Left hindlimb (tissue), 1 donor: ENCODE measurements at places on chromosomes 5 and 9.
A peak's percentile ranks its signal among the peaks of the same experiment; 100 is the strongest.

DNA sequence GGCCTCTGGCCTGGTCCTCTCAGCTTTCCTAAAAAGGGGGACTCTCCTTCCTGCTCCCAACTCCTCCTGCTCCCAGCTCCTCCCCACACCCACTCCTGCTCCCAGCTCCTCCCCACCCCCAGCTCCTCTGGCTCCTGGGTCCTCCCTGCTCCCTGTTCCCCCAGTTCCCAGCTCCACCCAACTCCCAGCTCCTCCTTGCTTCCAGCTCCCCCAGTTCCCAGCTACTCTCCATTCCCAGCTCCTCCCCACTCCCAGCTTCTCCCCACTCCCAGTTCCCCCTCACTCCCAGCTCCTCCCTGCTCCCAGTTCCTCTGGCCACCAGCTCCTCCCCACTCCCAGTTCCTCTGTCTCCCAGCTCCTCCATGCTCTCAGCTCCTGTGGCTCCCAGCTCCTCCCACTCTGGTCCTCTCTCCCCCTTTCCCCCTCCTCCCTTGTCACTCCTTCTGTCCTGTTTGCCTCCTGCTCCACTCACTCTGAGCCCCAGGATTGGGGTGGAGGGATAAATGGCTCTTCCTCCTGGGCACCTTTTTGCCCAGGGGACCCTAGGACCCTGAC, 75.7 kb downstream of the KCNT1 start:
- no peak for DNase-seq

GRCh38 chr9:136856541-136857141, 4.5 kb downstream of the MAMDC4 start:
- peak; percentile 37 for DNase-seq

DNA sequence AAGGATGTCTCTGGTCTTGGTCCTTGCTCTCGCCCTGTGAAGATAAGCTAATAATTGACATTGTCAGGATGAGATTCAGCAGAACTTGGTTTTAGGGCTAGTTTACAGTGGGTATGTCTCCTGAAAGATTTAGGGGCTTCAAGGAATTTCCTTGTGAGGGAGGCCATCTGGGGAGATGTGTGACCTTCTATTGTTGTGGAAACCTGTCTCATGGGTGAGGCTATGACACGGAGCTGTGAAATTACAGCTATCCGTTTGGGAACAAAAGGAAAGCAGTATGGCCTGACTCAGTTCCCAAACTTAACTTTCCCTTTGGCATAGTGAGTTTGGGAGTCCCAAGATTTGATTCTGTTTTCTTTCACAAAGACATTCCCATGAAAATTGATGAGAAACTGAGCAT, 142.0 kb downstream of the PARP8 start:
- no peak for DNase-seq

DNA sequence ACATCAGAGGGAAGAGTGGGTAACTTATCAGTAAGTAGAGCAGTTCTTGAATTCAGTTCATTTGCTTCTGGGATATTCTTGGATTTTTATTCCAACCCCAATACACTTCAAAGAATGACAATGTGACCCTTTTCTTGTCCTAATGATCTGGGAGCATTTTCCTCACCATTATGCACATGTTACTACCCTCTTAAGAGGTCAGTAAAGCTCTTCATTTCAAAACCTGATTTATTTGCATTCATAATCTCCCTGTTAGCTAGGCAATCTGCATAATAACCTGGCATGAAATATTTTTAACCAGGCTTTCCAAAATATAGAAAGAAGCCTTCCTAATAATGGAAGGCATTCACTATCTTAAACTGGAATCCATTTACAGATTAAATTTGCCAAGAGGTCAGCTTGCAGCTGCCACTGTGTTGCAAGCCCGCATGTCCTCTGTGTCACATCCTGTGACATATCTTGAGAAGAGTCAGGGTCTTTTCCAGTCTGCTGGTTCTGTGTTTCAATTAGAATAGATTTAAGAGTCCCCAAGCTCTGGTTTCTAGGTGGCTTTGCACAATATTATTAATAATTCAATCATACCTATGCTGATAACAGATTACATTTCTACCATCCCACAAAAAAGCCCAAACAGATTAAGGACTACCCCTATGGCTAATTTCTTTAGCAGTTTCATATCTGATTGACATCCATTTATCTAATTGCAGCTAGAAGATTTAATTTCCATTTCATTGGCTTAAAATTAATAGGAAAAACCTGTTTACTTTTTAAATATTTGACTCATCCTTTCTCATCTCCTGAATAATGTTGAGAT, 30.9 kb upstream of the PPP2R2B start:
- DNase-seq = no peak

DNA sequence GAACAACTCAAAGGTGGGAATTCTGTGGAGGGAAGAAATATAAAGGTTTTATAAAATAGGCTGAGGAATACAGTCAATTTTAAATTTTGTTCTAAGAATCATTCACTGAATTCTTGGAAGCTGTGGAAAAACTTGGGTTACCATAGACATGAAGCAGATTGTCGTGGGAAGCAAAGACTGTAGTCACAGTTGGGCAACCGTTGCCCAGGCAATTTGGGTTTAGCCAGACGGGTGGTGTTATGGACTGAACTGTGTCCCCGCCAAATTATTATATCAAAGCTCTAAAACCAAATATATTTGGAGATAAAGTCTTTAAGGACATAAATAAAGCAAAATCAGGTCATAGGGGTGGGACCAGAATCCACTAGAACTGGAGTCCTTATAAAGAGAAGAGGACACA, 463.7 kb upstream of the CTNND2 start:
- no peak for DNase-seq

GRCh38 chr5:159774476-159775031, 141.7 kb upstream of the ADRA1B start:
- DNase-seq = no peak

DNA sequence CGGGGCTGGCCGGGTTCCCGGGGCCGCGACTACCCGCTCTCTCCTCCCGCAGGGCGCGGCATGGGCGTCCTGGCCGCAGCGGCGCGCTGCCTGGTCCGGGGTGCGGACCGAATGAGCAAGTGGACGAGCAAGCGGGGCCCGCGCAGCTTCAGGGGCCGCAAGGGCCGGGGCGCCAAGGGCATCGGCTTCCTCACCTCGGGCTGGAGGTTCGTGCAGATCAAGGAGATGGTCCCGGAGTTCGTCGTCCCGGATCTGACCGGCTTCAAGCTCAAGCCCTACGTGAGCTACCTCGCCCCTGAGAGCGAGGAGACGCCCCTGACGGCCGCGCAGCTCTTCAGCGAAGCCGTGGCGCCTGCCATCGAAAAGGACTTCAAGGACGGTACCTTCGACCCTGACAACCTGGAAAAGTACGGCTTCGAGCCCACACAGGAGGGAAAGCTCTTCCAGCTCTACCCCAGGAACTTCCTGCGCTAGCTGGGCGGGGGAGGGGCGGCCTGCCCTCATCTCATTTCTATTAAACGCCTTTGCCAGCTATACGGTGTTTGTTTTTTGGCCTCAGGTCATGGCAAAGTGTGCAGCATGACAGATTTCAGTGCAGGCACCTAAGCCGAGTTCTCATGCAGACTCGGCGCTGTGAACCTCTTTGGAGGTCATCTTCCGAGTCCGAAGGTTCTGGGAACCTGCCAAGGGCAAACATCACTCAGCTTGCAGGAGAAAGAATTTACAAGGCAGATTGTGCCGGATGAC, 516 bp downstream of the MRPL41 start:
- no peak for DNase-seq

- DNase-seq = no peak
Measured at GRCh38 chr5:9054821-9055589, 490.9 kb downstream of the SEMA5A start.

DNA sequence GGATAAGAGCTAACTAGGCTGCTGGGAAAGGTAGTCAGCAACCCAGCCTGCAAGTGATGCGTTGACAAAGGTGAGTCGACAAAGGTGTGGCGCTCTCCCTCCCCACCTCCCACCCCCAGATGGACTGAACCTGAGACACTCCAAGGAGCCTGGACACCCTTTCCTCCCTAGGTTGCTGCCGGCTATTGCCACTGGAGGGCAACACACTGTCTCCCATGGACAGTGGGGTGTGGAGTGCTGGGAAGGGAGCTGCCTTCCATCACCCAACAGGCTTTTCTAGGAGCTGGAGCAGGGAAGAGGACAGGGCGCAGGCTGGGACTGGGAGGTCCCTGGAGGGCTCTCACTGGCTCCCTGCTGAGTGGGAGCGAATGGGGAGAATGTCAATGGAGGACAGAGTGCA, 75.4 kb upstream of the ARAP3 start:
- DNase-seq = no peak

DNA sequence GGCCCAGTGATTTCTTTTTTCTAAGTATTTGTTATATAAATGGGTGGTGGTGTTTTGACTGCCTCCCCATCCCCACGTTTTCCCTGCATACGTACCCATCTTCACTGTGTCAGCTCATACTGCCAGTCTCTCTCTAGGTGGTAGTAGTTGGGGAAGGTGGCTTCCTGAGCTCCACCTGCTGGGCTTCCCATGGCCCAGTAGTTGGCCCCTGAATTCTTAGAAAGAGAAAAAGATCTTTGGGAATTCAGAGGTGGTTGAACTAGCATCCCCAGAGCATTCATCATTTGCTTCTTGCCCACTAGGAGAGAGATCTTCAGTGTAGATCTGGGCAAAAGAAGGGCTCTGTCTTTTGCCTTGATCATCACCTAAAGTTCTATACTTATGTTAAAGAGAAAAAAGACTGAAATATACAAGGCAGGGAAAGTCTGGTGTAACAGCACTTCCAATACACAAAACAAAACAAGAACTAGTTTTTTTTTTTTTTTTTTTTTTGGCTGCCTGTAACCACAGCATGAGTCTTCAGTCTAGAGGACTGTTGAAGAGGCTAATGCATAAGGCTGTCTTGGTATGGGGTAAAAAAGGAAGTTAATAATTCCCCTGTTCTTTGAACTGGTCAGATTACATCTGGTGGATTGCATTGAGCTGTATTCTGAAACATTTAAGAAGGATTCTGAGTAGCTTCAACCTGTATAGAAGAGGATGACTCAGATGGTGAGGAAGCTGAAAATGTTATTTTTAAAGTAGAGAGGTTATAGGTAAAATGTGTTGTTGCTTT, 128.7 kb downstream of the ATG10 start:
- no peak for DNase-seq

DNA sequence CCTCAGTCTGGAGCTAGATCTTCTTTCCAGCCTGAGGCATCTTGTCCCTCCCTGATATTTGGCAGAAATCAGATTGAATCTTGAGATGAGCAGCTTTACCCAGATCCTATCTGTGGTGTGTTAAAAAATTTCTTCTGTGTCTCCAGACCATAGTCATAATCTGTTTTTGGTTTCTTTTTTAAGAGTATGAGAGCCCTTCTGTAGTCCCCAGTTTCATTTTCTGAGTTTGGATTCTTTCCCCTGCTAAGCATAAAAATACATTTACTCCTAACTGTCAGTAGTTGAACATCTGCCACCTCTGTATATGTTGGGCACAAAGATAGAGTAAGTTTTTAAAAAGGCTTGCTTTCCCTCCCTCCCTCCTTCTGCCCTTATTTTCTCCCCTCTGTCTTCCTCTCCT, 137.7 kb downstream of the CNTLN start:
- DNase-seq = no peak

DNA sequence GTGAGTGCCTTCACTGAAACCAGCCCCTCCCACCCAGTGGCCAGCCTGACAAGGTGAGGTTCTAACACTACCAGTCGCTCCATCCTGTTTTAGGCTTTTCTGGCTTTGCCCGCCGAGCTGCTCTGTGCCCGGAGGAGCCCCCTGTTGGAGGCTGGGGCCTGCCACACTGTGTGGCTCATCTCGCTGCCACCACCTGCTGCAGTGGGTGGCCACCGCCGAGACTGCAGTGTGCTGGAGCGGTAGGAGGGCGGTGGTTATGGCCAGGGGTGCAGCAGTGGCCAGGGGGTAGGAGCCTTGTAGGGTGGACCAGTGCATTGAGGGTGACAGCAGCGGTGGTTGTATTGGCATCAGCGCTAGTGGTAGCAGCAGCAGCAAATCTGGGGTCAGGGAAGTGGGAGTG, 74.7 kb upstream of the PCAT7 start:
- no peak for DNase-seq

DNA sequence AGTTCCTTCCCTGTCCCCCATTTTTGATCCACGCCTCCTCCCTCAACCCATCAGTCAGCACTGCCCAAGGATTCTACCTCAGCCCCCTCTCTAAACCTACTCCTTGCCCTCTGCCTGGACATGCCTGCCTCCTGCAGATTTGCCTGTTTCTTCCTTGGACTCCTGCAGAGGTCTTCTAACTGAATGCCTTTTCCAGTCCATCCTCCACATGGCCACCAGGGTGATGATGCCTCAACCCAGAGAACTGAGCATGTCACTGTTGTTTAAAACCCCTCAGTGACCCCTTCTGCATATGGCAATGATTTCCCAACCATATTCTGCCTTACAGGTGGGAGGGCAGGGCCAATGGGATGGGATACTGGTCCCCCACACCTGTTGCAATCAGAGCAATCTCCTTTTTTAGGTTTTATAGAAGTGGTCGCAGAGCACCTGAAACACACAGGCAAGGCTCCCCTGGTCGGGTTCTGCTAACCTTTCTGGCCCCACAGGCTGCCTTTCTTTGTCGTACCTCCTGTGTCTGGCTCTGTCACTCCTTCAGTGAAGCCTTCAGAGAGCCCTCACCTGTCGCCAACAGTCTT, 9.3 kb downstream of the PHYKPL start:
- DNase-seq = no peak

DNA sequence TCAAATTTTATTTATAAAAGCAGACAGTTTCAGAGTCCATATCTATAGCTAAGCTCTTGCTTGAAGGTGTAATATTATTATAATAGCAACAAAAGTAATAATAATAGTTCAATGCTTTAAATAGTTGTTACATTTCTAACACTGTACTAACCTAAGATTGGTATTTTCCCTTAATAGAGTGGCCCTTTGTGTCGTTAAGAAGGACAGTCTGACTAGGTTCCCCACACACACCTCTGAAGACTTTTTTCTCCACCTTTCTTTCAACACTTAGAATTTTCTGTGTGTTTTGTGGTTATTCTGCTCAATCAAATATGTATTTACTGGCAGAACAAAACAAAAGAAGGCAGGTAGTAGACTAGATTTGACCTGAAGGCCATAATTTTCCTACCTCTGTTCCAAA, 223.2 kb upstream of the ACO1 start:
- no peak for DNase-seq

DNA sequence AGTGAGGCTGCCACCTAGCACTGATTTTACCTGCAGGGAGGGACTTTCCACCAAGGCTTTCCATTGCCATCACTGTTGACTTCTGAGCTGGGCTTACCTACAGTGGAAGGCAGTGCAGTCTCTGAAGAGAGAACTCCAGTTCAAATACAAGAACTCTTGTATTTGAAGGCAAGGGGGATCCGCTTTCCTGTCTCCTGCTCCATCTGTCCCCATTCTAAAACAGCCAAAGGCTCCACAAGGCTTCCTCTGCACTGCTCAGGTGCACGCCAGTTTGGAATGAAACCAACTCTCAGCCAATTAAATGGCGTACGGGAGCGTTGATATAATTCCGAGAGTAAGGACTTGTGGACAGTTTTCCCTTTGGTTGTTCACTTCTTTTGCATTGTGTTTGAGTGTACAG, 66.0 kb upstream of the CXCL14 start:
- no peak for DNase-seq
